IMR-90 (cell line): ENCODE measurements at places on chromosomes 2 and 18.

DNA sequence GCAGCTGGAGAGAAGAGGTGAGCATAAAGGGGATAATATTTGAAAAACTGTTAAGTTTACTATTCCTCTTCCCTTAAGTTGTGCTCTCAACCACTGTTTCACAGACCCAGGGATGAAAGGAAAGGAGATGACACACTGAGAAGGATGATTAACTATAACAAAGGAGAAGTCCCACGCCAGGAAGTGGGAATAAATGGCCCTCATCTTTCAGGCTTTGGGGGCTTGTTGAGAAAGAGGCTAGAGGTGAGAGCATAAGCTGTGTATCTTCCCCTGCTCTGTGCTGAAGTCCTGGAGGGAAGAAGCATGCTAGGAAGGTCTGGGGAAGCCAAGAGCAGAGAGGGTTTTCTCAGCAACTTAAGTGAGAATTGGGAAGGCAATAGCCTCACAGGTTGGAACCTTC lies 399.1 kb upstream of the ATP5MC3 start:
- no peak for DNase-seq

DNA sequence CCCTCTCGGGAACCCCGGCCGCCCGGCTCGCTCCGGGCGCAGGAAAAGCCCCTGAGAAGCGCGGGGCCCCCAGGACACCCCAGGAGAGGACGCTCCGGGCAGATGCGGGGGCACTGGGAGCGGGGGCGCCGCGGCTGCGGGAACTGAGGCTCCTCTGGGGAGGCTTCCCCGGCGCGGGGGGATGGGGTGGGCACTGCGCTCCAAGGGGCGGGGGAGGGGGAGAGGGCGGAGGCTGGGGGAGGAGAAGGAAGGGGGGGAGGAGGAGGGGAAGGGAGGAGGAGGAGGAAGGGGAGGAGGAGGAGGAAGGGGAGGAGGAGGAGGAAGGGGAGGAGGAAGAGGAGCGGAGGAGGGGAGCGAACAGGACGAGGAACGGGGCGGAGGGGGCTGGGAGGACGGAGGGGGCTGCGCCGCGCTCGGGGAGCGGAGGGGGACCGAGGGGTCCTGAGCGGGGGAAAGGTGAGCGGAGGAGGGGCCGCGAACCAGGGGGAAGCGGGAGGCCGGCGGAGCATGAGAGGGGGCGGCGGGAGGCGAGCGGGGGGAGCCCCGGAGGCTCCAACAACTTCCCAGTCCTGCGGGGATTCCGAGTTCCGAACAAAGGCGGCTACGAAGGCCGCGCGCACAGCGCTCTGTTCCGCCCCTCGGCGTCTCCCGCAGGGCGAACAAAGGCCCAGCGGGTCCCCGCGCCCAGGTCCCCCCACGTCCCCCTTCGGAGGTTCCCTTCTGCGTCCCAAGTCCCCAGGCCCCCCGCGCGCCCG lies 742 bp downstream of the PXDN start:
- peak; percentile 56 for DNase-seq

DNA sequence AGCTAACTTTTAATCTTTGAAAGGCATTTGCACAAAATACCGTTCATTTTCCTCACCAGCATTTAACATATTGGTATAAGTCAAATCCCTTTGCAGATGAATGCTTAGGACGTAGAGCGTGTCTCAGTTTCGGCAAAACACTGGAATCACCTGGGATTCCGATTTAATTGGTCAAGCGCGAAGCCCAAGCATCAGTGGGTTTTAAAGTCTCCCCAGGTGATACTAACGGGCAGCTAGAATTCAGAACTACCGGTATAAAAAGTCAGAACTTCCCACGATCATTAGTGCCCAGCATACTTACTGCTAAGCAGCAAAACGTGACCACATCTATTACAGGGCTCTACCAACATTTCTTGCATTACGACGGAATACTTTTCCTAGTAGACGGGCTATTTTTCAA lies 24.6 kb downstream of the ALPK2 start:
- no peak for DNase-seq

DNA sequence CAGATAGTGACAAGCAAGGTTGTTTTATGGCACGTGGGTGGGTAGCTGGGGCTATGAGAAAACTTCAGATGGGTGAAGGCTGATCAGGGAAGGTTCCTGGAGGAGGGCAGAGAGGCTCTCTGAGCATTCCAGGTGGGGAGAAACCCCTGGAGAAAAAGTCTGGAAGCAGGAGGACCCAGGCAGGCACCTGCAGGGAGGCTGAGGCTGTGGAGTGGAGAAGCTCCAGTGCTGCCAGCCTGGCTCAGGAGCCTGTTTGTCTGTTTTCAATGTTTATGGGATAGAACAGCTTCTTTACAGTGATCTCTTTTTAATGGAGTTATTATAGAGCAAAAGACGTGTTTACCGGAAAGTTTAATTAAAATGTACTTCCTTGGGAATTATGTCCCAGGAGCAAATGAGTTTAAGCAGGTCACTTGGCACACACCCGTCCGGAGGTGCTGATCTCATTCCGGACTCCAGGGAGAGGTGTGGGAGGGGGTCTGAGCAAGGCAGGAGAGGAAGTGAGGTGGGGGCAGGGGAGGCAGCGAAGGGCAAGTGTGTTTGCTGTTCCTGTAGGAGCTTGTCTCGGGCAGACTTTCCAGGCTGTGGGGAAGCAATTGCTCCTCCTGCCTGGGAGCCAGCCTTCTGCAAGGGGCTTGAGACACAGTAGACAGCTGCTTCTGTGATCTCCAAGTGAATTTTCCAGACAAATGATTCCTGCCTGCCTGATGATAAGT lies 239.5 kb downstream of the MYCN start:
- DNase-seq = no peak

DNA sequence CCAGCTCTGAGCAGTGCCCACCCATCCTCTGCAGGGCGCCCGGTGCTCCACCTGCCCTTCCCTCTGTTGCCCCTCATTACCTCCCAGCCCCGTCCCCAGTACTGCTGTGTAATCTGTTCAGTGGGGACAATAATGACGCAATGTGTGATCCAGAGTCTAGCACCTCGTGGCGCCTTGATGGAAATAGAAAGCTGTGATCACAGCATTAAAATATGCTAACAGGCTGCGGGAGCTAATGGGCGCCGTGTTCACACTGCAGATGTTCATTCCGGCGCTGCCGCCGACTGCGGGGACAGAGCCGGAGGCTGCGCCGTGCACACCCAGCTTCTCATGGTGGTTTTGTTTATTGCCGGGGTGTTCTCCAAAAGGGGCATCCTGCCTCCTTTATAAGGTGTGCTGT lies 235.2 kb downstream of the LDLRAD4 start:
- no peak for DNase-seq

GRCh38 chr2:100509066-100509465 lies 38.8 kb downstream of the NMS start:
- DNase-seq = no peak

GRCh38 chr2:241041589-241042158 lies 43.3 kb downstream of the SNED1 start:
- DNase-seq = no peak

- peak; percentile 74 for DNase-seq
Measured at GRCh38 chr2:219688560-219689445, 61.4 kb downstream of the SLC4A3 start.

GRCh38 chr18:5068851-5069250 lies 128.2 kb downstream of the AKAIN1 start:
- DNase-seq = no peak

GRCh38 chr2:1233281-1233680 lies 180.0 kb upstream of the TPO start:
- DNase-seq = no peak

DNA sequence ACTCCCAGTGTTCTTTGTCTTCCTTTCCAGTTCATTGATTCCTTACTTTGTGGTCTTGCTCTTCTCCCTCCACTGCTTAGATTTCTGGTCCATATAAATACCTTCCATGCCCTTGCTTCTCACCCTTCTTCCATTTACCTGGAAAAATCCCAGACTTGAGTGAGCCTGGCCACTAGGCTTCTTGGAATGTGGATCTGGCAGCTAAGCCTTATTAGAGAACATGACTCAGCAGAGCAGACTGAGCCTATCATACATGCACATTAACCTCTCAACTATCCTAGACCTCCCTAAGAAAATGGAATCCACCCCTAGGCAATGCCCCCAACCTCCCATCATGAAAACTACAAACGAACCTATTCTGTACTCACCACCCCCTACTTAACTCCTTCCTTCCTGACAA lies 127.7 kb downstream of the RHBDD1 start:
- DNase-seq = peak; percentile 73

DNA sequence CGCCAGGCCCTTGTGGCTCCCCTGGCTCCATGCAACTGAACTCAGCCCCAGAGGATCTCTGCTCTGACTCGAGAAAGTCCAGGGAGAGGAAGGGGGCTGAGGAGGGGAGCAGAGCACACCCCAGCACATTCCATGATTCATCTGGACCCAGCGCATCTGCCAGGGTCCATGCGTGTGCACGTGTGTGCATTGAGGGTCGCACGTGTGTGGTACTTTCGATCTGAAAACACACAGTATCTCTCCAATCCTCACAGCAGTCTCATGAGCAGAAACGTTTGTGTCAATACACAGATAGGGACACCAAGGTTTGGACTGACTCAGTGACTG lies 146.4 kb upstream of the ID2 start:
- no peak for DNase-seq

DNA sequence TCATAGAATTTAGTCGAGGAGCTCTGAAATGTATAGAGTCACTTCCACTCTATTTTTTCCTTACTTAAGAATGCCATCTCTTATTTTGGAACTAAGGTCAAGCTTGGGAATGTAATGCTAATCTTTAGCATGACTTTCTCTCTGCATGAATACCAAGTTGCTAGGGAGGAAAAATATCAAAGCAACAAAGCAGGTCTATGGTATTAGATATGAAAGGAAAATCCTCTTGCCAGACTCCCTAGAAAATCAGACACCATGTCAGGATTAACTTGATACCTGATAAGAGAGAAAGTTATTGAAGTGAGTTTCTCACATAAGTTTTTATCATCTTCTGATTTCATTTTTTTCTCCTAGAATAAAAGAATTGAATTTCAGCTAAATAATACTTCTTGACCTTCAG lies 341.7 kb upstream of the ZNF804A start:
- DNase-seq = no peak

DNA sequence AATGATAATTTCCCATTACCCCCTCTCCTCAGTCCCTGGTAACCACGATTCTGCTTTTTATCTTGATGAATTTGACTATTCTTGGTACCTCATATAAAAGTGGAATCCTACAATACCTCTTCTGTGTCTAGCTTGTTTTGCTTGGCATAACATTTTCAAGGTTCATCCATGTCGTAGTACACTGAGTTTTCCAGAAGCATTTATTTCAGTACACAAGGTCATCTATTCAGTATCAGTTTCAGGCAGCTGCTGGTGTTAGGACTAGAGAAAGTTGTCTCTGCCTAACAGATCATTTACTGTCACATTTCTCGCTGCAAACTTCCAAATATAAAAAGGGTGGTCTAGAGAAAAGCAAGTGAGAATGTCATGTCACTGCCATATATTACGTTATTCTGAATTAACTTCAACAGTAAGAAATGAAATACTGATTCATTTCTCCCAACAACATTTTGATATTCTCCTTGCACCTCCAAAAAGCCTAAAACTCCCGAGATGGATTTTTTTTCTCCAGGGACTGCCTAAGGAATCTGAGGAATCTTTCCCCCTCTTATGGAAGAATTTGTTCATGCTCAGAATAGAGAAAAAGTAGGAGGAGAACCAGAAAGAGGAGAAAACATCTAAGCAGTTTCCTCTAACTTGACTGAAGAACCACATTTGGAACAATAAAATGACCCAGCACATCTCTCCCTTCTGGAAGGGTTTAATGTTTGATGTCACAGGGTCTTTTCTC lies 36.0 kb downstream of the CDK15 start:
- no peak for DNase-seq

DNA sequence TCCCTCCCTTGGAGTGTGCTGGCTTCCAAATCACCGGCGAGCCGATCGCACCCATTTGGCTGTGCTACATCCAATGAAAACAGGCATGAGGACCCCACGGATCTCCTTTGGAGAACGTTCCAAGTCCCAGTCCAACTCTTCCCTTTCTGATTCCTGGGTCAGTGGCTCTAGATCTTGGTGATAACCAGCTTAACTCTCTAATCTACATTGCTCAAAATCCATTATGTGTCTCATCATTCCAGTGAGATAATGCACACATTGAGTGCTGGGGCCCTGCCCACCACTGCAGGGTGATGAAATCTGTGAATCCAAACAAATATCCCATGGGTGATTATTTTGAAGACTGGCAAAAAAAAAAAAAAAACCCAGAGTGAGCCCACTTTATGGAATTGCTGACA lies 232.7 kb upstream of the COPS8 start:
- DNase-seq = no peak

- DNase-seq = no peak
Measured at GRCh38 chr2:216246766-216247165, 125.5 kb downstream of the MARCHF4 start.

DNA sequence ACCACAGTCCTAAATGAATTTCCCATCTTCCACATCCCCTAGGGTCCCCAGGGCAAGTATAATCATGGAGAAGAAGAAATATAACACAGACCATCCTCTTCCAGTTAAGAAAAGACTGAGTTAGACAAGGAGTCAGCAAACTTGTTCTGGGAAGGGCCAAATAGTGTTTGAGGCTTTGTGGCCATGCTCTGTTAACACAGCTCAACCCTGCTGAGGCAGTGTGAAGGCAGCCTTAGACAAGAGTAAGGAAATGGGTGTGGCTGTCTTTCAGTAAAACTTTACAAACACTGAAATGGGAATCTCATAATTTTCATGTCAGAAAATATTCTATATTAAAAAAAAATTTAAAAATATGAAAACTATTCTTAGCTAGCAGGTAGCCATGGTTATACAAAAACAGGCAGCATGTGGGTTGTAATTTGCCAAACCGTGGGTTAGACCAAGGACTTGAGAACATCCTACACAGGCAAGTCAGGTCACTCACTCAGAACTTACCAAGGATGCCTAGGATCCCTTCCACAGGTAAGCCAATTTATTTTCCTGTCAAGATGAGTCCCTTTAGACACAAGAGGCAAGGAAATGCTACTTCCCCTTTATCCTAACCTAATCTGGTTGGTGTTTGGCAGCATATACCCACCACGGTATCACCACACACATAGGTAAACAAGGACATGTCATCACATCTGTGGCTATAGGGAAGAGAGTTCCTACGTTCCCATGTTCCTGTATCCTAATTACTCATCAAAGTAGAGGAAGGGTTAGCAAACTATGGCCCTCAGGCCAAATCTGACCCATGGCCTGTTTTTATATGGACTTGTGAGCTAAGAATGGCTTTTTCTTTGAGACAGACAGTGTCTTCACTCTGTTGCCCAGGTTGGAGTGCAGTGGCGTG lies 31.9 kb downstream of the C2orf74 start:
- DNase-seq = no peak

GRCh38 chr2:85772019-85772745 lies 18.4 kb downstream of the ATOH8 start:
- peak; percentile 100 for DNase-seq

DNA sequence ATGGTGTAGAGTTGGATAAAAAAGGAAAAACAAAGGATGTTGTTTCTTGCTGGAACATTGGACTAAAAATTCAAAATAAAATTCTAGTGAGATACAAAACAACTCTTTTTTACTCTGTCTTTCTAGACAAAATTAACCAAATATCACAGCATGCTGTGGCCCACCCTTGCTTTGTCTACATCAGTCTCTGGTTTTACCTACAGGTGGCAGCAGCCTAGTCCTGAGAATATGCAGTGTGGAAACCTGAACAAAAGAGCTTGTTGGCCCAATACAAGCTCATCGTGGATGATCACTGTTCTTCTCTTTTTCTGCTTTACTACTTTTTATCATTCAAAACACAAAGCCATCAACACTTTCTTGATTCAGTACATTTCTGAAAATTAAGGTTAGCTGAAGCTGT lies 210.4 kb downstream of the CDH19 start:
- no peak for DNase-seq

GRCh38 chr2:216118474-216118873 lies 9.3 kb downstream of the XRCC5 start:
- DNase-seq = peak; percentile 61
